AG04449 (cell line): ENCODE measurements at places on chromosomes 1 and 21.

DNA sequence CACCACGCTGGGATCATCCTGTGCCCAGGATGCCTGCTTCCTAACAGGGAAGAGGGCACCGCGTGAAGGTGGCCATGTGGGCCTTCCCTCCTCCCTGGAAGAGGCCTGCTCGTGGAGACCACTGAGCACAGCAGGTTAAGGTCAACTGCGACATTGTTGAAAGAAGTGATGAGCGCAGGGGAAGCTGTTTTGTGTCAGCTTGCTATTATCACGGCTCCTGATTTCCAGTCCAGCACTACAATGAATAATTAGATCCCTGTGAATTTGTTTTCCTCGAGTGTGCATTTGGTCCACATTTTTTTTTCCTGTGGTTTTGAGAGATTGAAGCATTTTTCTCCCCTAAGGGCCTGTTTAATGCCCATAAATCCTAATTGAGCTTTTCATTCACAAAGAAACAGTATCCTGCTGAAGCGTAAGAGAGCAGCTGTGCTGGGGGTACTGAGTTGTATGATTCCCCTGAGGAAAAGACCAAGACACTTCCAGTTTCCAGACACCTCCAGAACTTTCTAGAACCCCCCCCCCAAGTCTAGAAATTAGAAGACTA lies 204.9 kb downstream of the KCNJ6 start:
- no peak for DNase-seq

GRCh38 chr1:201391651-201392511 lies 7.2 kb downstream of the LAD1 start:
- no peak for DNase-seq

GRCh38 chr1:231418101-231418740 lies 3.9 kb downstream of the EGLN1 start:
- DNase-seq: no peak

GRCh38 chr1:30232288-30232899 lies 491.0 kb downstream of the MATN1 start:
- DNase-seq: no peak

DNA sequence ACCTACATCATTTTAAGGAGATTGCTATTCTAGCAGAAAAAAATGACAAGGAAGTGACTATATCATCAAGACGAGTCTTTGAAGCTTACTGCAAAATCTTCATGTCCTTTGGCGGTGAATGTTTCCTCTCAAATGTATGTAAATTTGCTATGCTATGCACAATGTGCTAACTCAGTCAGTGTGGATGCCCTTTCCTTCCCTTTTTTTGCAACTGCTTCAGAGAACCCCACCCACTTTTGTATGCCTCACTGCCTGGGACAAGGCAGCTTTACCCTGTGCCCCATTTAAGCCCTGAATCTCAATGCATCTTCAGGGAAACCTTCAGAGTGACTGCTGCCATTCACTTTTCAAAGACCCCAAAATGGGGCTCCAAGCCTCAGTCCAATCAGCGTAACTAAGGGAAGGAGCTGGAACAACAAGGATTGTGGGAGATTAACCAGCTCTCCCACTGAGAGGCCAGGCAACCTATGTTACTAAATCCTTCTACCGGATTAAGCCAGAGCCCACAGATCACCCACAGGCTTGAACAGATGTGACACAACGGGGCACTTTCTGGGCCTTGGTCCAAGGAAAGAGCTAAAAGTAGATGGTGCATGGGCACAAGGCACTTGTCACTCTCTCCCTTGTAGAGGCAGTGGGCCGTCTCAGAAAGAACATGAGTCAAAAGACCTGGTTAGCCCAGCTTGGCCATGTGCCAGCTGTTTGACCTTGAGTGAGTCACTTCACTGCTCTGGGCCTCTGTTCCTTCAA lies 154.4 kb downstream of the PLPP3 start:
- DNase-seq: no peak

DNA sequence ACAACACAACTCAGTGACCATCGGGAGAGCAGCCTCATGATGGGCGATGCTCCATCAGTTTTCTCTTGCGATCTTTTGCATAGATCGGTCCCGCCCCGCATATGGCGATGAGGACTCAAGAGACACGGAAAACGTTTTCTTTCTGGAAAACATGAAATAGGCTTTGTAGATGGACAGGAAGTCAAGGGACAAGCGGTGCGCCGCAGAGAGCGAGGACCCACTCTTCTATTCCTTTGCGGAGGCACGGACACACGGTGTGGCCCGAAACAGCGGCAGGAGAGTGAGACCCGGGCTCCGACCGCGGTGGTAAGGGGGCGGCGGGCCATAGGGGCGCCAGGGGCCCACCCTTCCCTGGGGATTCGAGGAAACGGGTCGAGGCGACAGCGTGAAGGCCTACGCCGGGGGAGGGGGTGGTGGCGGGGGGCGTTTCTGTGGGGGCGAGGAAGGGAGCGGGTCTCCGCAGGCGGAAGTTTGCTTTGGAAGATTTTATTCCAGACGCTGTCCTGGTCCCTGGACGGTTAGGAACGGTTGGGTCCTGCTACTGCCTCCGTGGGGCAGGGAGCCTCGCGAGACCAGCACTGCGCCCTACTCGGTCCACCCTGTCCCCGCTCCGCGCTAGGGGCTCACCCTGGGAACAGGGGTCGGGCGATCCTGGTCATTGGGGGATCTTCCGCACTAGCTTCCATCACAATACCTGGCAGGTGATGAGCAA lies 796 bp upstream of the TDRKH start:
- DNase-seq: no peak

DNA sequence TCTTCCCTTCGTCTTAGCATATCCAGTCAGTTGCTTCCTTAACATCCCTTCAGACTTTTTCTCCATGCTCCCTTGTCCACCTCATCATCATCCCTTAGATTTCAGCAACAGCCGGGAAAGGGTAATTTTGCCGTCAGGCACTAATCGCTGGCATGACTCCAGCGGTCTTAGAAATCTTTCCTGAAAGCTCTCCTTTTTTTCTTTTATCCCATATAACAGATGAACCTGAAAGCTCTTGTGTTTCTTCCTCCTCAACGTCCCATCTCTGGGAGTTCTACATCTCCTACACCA lies 10.4 kb upstream of the BOLA1 start:
- no peak for DNase-seq

DNA sequence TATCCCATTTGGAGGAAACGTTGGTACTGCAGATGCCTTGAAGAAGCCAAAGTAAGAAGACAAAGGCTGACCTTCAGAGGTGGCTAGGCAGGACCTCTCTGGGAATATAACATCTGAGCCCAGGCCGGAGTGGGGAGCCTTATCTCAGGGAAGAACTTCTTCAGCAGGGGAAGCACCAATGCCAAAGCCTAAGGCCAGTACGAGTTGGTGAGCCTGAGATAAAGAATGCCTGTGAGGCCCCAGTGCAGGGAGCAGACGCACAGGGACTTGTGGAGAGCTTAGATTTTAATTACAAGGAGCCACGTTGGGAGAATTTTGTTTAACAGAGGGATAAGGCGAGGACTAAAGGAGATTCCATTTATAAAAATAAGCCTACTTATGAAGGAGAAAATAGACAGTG lies 468.8 kb upstream of the RUNX1 start:
- DNase-seq: no peak

- no peak for DNase-seq
Observed at GRCh38 chr1:117622726-117623125, 16.9 kb downstream of the TENT5C start.

DNA sequence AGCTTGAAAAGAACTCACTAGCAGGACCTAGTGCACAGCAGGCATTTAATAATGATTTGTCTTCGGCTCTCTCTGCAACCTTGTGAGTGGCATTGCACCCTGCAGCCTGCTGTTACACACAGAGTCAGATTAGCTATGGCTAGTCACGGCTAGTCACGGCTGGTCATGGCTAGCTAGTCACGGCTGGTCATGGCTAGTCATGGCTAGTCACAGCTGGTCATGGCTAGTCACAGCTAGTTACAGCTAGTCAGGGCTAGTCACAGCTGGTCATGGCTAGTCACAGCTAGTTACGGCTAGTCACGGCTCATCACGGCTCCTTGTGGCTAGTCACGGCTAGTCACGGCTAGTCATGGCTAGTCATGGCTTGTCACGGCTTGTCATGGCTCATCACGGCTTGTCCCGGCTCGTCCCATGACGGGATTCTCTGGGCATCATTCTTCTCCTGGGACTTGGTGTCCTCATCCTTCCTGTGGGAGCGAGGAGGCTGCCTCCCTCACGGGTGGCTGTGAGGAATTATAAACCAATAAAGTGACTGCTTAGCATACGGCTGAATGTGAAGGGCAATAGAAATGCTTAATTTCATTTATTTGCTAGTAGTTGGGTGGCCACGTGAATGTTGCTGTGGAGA lies 12.5 kb upstream of the KIF26B start:
- DNase-seq: no peak

- no peak for DNase-seq
Observed at GRCh38 chr1:966704-967300, 520 bp downstream of the PLEKHN1 start.

GRCh38 chr1:93871366-93871765 lies 7.6 kb downstream of the DNTTIP2 start:
- no peak for DNase-seq

DNA sequence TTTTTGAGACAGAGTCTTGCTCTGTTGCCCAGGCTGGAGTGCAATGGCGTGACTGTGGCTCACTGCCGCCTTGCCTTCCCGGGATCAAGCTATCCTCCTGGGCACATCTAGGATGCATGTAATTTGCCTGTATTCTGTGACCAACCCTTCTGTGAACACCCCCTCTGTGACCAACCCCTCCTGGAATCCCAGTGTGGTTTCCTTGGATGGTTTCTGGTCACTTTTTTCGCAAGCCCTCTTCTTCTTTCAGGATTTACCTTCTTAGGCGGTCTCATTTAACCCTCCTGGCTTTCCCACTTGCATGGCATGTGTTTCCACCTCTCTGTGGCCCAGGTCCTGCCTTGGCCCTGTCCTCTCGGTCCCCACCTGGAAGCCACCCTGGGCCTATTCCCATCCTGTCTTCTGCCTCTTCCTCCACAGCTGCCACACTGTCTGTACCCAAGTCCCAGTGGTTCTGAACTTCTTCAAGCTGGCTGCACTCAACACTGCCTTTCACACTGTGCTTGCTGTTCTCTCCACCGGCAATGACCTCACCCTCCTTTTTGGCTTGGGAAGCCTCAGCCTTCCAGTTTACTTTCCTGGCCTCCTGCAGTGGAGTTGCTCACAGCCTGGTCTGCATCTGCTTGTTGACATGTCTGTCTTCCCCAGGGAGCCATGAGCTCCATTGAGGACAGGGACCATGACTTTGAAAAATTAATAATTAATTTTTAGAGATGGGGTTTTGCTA lies 57.0 kb downstream of the DISC1 start:
- DNase-seq: no peak

GRCh38 chr1:70503358-70503757 lies 92.3 kb downstream of the CTH start:
- DNase-seq: no peak

GRCh38 chr1:36094621-36095061 lies 5.9 kb downstream of the ADPRS start:
- DNase-seq: no peak

DNA sequence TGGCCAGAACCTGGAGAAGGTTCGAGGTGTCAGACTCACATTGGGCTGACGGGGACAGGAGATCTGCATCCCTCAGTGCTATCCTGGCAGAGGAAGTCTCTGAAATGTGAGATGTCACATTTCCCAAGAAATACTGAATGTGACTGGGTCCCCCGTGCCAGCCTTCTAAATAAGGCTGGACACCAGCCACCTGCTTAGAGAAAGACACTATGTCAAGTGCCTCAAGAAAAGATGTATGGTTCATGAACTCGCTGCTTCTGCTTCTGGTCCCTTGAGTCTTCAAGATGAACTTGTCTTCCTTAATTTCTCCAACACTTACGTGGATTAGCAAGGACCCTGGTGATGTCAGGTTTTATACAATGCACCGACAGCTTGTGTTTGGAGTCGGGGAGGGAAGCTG lies 42.1 kb upstream of the FHAD1 start:
- no peak for DNase-seq

DNA sequence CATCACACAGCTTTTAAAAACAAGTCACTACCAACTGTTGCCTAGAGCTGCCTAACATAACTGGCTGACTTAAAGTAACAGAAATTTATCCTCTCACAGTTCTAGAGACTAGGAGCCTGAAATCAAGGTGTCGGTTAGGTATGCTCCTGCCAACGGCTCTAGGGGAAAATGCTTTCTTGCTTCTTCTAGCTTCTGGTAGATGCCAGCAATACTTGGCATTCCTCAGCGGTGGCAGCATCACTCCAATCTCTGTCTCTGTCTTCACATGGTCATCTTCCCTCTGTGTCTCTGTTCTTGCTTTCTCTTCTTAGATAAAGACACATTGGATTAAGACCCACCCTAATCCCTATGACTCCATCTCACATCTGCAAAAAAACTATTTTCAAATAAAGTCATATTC lies 51.5 kb downstream of the DMRTA2 start:
- no peak for DNase-seq
